ENCODE measurements at places on chromosomes 5 and 9.

GRCh38 chr5:132772291-132773070 is 4.6 kb downstream of the SEPTIN8 start:
- DNase-seq = no peak

- DNase-seq = no peak
These were observed 118.4 kb downstream of the ARHGAP26 start for GRCh38 chr5:142888469-142889085.

- DNase-seq = no peak
These were observed 273.7 kb downstream of the CD180 start for GRCh38 chr5:66922881-66923280.

DNA sequence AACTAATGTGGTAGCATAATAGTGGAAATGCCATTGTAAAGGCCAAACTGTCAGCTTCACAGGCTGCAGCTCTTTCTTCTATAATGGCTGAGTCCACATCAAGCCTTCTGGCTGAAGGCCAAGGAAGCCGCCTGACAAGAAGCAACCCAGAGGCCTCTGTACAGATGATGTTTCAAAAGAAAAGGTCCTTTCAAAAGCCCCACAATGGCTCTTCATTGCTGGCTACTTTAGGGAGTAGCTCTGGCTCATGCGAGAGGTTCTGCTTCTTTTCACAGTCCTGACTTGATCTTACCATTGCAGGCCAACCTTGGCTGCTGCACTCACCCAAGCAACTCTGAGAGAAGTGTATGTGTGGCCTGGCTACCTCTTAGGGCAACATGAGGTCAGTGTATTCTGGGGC is 54.5 kb upstream of the EQTN start:
- no peak for DNase-seq

- no peak for DNase-seq
These were observed 105.7 kb downstream of the INSYN2B start for GRCh38 chr5:169874621-169875020.

GRCh38 chr5:5542654-5543053 is 120.2 kb downstream of the ICE1 start:
- DNase-seq = no peak

DNA sequence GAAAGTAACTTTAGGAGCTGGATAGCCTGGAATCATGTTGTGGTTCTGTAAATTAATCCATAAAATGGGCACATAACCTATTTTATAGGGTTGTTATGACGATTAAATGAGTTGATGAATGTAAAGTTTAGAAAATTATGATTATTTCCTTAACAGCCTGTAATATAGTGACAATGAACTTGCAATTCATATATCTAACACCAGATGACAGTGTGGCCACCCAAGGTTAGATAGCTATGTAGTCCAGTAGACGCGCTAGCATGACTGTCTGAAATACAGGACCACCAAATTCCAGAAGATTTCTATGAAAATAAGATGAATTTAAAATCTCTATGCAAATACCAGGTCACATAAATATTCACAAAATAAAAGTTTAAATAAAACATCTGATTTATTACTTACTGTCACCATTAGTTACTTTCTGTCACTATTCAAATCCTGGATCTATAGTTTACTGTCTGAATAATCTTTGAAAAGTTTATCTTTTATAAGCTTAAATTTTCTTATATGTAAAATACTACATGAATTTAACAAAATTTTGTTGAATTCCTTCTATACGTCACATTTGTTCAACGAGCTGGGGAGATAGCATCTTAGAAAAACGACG is 26.1 kb upstream of the MACIR start:
- DNase-seq = no peak

DNA sequence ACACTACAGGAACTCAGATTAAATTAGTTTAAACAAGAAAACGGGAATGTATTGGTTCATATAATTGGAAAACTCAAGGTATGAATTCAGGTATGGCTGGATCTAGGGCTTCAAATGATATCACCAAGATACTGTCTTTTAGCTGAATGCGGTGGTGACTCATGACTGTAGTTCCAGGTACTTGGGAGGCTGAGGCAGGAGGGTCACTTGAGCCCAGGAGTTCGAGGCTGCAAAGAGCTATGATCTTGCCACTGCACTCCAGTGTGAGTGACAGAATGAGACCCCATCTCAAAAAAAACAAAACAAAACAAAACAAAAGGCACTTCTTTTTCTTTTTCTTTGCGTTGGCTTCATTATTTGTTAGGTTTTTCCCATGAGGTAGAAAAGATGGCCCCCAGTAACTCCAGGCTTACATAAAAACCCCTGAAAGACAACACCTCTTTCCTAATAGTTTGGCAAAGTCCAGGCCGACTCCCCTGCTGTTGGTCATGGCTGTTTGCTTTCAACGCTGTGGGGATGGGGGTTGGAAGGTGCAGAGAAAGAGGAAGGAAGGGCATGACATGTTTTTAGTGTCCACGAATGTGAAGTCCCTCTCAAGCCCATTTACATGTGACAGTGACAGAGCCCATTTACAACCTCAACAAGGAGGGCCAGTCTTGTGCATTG is 39.8 kb upstream of the CRB2 start:
- no peak for DNase-seq

DNA sequence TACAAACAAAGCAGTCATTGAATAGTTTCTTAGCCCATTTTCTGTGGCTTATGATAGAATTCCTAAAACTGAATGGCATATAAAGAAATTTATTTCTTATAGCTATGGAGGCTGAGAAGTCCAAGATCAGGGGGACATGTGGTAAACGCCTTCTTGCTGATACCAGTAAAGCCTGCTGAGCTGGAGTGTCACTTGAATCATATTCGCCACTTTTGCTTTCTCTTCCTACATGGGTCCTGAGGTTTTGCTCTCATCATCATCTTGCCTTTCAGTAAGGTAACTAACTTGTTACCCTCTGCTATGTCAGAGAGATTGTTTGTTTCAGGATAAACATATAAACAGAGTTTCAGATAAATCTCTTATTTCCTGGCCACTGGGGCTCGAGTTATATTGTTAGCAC is 203.3 kb upstream of the DMRT1 start:
- peak; percentile 16 for DNase-seq

DNA sequence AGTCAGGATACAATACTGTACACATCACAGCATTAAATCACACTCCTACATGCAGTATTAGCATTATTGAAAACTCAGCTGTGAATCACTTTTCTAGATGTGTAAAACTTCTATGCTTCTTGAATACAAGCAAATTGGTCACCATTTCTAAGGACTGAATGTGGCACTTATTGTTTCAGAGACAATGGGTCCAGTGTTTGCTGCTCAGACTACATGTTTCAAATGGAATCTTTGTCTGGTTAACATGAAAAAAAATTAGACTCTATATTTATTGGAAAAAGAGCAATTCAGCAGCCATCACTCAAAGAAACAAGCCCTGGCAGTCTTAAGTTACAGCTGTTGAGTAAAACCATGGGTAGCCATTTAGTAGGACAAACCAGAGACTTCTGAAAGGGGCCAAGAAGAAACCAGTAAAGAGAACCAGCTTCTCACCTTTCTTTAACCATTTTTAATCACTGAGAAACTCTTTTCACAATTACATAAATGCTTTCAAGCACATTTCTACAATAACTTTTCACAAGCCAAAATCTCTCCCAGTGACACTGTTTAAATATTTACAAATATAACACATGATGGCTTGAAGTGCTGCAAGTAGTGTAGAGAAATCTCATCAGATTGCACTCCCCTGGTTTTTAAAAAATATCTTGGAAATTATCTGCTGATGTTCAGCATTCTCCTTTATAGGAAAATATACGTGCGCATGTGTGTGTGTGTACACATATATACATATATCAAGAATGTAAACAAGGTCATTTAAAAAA is 35.2 kb downstream of the OR2K2 start:
- DNase-seq = no peak

GRCh38 chr5:157167214-157167621 is 1.2 kb upstream of the GARIN3 start:
- peak; percentile 42 for DNase-seq

GRCh38 chr5:147481874-147482705 is 27.8 kb downstream of the DPYSL3 start:
- no peak for DNase-seq

- peak; percentile 48 for DNase-seq
These were observed 5.8 kb upstream of the SNAPC3 start for GRCh38 chr9:15416880-15417279.

GRCh38 chr5:89351222-89351621 is 468.2 kb upstream of the MEF2C start:
- no peak for DNase-seq

- DNase-seq = no peak
These were observed 10.5 kb upstream of the EPB41L4B start for GRCh38 chr9:109331353-109331752.
